ENCODE measurements at places on chromosomes 5 and 9.

GRCh38 chr5:122366501-122366900 lies 54.5 kb downstream of the SNCAIP start:
- DNase-seq: no peak

GRCh38 chr9:15430920-15431844 lies 8.5 kb downstream of the SNAPC3 start:
- DNase-seq: no peak

GRCh38 chr5:142540922-142541422 lies 144.9 kb downstream of the FGF1 start:
- DNase-seq: no peak

GRCh38 chr5:2754581-2755075 lies 3.2 kb upstream of the IRX2 start:
- no peak for DNase-seq

DNA sequence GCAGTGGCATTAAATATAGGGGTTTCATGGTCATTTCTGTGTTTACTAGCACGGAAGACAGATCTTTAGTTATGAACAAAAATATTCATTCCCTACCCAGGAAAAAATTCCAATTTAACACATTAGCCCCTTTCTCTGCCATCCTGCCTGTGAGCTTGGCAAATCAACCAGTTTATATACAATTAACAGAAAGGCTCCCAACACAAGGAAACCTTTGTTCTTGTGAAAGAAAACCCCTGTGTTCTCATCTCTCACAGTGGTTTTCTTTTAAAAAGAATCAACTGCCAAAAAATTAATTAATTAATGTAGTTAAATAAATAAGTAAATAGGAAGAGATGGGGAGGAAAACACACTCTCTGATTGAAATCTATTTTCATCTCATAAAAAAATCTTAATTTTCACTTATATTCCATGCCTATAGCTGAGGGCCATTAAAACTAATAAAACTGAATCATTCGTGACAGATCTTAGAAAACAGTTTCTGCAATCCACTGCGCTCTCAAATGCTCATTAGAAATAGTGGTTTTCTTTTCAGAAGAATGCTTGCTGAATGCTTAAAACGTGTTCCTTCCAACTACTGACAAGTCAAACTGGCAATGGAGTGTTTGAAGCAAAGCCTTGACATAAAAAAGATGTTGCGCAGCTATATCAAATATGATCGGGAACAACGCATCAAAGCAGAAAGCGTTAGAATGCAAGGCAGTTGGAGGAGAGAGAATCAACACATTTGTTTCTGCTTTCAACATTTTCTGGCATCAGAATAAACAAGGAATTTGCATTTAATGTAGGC lies 387.7 kb downstream of the TLR4 start:
- peak; percentile 3 for DNase-seq

GRCh38 chr5:160007514-160007913 lies 1.4 kb upstream of the TTC1 start:
- no peak for DNase-seq
